NCI-H2081 treated with DMSO at 0.1 percent for 48 hours (cell line): ENCODE measurements at places on chromosomes 6 and 20.

GRCh38 chr20:40160097-40160550 is 528.9 kb downstream of the MAFB start:
- DNase-seq, result no peak

DNA sequence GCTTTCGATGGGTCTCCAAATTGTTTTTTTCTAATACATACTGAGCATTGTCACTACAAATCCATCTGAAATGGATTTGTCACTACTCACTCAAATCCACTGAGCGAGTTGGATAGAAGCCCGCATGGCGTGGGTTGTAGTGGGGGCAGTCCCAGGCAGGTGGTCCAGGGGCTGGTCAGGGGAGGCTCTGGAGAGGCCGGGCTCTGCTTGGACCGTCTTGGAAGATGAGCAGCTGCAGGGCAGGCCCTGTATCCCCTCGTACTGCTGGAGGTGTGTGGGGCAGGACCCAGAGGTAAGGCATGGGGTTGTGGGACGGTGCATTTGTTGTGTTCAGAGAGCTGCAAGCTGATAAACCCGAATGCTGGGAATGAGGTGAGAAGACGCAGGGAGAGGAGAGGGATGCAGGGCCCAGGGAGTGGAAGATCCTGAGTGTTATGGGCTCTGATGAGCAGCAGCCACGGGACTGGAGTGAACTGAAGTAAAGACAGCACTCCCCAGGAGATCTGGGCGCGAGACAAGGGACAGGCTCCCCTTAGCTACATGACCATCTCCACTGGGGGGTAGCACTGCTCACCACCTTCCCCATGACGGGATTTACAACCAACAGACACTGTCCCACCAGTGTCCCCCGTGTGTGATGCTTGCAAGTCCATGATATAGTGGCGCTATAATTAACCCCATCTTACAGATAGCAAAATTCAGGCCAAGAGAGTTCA is 45.9 kb downstream of the PSMG4 start:
- DNase-seq, result no peak

DNA sequence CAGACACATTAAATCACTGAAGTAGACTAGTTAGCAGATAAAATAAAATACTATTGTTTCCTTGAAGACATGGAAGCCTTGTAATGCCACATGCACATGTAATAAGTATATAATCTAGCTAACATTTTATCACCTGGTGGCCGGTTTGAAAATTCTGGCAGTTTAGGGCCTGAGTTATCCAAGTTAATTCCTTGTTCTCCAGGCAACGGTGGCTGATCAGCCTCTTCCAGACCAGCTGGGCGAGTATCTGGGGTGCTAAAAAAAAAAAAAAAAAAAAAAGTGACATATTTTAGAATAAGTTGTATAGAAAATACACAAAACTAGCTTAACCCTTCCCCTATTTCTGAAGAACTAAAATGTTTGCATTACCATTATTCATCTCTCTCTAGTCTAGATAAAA is 42.5 kb downstream of the TP53INP2 start:
- no peak for DNase-seq

GRCh38 chr20:49544535-49544934 is 23.4 kb downstream of the PTGIS start:
- DNase-seq, result no peak

DNA sequence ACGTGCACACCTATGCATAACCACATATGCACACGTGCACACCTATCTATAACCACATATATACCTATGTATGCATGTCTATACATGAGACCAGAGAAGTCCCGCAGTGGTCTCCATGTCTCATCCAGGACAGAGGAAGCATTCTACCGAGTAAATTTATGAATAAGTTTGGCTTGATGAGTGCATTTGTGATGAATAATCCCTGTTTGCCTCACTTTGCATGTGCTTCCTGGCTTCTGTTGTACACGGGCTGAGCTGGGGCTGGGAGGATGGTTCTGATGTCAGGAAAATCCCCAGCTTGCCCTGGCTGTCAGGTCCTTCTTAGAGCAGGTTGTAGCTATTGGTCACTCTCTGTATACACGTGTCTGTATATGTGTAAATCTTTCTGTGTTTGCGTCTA is 157.6 kb upstream of the RPS6KA2 start:
- no peak for DNase-seq

- no peak for DNase-seq
Observed at GRCh38 chr6:139370283-139370998, 4.0 kb downstream of the CITED2 start.

DNA sequence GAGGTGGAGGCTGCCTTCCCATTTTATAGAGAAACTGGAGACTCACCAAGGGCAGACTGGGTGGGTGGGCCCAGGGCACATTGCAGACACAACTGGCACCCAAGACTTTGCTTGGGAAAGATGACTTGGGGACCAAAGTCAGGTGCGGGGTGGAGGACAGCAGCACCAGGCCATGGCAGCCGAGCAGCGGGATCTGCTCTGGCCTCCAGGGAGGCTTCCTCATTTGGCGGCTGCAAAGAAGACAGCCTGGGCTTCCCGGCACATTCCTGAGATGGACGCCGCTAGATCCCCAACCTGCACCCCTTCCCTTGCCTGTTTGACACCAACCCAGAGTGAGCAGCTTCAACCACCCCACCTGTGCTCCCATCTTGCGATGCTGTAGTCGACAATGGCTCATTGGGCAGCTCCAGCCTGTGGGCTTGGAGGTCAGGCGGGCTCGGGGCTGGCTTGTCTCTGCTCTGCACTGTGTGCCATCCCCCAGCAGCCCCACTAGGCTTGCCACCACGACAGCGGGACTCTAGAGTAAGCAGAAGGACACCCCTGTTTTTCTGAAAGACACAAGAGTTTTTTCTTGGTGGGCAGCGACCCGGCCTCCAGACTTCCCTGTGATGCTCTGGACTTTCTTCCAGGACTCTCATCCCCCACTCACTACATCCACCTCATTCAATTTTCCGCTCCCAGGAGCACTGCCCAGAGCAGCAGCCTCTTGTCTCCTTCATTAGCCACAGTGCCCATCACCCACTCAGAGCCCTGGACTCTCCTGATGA is 184.9 kb upstream of the CST7 start:
- DNase-seq, result no peak

DNA sequence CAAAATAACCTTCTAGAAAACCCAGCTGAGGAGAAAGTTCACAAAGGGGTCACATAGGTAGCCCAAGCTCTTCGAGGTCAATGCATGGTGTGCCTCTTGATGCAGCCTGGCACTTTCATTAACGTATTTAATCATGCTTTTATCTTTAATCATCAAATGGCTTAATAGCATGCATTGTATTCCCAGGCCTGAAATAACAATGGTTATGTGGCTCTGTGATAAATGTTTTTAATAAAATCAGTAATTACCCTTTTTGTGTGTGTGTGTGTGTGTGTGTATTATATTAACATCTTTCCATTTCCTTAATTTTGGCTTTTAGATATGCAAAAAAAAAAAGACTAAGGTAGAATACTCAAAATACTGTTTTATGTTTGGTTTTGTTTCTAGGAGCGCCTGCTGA is 681.8 kb downstream of the PTPRT start:
- no peak for DNase-seq

DNA sequence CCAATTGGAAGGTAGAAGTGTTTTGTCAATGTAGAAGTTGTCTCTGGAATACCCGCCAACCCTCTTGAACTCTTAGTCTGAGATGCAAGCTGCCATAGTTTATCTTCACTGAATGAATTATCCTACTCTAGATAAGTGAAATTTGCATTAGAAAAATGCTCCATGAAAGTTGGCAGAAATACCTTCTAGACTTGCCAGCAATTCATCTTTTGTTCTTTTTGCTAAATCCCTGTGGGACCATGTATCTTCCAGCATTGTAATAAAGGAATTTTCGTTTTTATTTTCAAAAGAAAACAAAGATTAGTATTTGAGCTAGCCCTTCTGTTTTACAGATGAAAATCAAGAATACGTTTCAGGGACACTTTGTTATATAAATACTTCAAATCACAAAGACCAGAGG is 244.2 kb downstream of the CBLN4 start:
- DNase-seq, result no peak

DNA sequence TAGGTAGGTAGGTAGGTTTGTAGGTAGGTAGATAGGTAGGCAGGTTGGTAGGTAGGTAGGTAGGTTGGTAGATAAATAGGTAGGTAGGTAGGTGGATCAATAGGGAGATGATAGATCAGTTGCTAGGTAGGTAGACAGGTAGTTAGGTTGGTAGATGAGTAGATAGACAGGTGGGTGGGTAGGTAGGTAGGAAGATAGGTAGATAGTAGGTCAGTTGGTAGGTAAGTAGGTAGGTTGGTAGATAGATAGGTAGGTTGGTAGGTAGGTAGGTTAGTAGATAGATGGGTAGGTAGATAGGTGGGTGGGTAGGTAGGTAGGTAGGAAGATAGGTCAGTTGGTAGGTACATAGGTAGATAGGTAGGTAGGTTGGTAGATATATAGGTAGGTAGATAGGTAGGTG is 72.0 kb upstream of the PDE10A start:
- DNase-seq, result no peak

GRCh38 chr20:60589623-60590022 is 631.4 kb downstream of the CDH26 start:
- no peak for DNase-seq

- no peak for DNase-seq
Observed at GRCh38 chr6:489001-489400, 97.4 kb downstream of the IRF4 start.

- DNase-seq, result no peak
Observed at GRCh38 chr20:45564760-45565276, 14.3 kb downstream of the WFDC8 start.

- DNase-seq, result no peak
Observed at GRCh38 chr6:93177918-93178317, 241.4 kb downstream of the EPHA7 start.

DNA sequence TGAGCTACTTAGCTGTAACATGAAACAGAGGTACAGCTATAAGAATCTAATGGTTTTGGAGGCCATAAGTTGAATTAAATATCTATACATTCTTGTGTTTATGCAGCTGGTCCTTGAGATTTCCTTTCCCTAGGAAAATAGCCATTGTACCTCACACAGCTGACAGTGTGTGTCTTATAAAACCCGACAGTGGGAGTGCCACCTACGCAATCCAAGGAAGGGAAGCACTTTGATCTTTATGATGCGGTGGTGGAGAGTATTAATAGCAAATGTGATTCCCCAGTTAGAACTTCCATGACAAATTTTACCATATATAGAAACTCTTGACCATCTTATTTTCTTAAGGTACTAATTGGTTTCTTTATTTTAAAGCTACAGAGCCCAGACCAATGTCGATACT is 149.5 kb downstream of the TMEM200A start:
- no peak for DNase-seq

DNA sequence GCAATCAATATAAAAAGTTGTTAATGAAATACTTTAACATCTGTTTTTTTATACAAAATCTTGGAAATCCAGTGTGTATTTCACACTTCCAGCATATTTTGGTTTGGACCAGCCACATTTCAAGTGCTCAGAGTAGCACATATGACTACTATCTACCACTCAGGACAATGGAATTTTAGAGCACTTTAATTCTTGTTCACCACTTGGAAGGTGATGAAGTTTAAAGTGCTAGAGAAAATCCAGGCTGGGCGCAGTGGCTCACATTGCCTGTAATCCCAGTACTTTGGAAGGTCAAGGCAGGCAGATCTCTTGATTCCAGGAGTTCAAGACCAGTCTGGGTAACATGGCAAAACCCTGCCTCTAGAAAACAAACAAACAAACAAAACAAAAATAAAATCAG is 6.1 kb upstream of the SLC35B3 start:
- no peak for DNase-seq

GRCh38 chr20:32204205-32205109 is 3.1 kb downstream of the PLAGL2 start:
- no peak for DNase-seq

DNA sequence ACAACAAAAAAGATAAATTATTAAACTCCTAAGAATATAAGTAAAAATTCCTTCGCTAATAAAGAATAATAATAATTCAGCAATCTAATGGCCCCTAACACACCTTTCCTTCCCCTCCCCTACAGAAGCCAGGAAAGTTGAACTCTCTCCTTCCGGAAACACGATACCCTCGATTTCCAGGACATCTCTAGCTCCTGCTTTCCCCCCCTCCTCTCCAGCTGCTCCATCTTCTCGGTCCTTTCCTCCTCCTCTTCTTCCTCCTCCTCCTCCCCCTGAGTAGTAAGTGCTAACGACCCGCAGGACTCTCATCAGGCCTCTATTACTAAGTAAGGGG is 603 bp downstream of the TASP1 start:
- DNase-seq, result no peak
